ENCODE measurements at places on chromosomes 5 and 9.

GRCh38 chr5:115616892-115617291 is 8.9 kb downstream of the TMED7 start:
- DNase-seq = no peak

DNA sequence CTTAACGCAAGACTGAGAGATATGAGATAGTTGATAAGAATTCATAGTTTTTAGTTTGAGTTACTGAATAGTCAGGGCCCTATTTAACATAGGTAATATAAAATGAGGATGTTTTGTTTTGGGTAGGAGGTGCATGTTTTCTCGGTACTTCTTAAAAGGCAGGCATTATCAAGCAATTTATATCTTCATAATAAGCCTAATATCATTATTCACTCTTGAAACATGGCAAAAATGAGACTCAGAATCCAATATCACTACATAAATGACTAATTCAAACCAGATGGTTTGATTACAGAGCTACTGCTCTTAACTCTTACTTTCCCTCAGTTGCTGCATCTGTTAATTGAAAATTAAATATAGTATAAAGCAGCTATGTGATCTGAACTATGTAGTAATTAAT is 2038.7 kb downstream of the EFNA5 start:
- no peak for DNase-seq

DNA sequence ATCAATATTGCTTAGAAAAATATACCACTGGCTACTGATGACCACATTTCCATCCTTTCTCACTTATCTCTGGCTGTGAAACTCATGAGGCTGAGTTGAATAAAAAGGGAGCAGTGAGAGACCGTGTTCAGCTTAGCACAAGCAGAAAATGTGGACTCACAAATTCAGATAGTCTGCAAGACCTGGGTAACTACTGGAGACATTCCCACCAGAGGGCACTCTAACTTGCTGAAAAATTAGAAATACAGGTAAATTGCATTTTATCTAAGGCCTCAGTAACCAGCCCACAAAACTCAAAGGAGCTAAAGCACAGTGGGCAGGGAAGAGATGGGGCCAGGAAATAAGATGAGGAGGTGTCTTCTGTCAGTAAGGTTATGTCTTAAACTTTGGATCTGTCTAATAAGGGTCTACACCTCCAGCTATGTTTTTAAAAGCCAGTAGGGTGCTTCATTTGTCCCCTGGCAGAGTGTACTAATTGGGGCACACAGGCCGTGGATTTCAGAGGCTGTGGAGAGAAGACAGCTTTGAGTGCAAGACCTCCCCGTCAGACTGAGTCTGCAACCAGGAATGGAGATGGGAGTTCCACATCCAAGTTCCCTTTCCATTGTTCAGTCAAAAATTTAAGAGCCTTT is 8.7 kb upstream of the NDUFB6 start:
- peak; percentile 48 for DNase-seq

DNA sequence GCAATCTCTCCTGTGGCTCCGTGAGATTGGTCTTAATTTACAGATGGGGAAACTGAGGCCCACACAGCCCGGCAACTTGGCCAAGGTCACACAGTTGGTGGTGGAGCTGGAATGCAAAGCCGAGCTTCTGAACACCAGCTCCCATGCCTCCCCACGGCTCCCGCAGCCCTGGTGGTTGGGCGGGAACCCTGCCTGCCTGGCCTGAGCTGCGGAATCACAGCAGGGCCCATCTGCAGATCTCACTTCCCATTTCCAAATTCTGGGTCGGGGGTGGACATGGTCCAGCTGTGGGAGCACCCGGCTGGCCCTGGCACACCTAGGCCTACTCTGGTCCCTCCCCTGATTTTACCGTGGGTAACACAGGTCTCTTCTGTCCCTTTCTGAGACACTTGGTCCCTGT is 35.3 kb upstream of the PHYKPL start:
- no peak for DNase-seq

- DNase-seq = peak; percentile 18
Measured at GRCh38 chr5:66171349-66172344, 27.5 kb downstream of the SREK1 start.

DNA sequence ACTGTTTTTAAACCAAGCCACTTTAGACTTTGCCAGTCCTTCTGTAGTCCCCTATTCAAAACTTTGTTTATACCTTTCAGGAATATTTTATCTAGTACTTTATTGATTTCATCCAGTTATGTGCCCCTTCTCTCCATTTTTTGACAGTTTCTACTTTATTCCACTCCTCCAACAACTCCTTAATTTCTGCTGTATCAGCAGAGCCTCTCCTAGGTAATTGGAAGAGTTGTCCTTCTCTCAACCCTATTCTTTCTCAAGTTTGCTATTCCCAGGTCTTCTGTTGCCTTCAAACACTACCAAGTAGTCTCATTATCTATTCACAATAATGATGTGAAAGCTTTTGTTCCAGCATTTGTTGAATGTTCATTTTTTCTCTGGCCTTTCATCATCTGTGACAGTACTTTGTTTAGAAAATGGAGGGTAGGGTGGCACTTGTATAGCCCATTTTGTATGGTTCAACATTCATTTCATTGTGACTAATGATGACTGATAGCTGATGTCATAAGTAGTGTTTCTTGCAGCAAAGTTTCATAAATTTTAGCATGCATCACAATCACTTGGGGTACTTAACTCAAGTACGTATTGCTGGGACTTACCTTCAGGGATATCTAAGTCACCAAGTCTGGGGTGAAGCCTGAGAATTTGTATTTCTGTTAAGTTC is 204.4 kb upstream of the DMRT1 start:
- no peak for DNase-seq

- no peak for DNase-seq
Measured at GRCh38 chr9:106420511-106420944, 442.4 kb upstream of the ZNF462 start.

DNA sequence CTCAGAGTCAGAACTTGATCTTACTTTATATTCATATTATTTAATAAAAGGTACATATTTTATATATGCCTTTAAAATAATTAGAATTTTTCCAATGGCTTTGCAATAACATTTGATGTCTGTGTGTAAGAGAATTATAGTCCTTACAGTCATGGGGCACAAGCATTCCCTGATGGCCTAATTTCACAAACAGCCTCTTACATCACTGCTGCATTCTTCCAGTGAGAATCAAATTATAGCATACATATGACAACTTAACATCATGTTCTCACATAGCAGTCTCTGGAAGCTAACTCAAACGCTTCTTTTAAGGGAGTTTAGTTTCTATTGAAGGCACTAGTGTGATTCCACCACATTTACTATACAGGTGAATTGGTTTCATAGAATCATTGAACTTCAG is 15.3 kb upstream of the PRUNE2 start:
- DNase-seq = no peak

DNA sequence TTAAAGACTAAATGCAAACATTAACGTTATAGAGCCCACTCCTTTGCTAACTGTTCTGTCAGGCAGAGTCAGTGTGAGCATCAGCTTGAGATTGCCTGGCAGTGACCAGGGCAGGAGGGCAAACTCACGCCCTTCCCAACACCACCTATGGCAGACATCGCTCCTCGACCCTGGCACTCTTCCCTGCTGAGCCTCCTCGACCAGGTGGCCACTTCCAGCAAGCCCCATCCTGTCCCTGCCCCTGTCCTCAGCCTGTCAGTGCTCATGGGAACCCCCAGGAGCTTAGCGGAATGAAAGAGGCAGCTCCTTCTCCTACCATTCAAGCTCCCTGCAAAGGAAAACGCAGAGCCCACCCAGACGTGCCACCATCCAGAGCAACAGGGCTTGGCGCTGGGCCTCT is 42.0 kb downstream of the PRRT1B start:
- no peak for DNase-seq

DNA sequence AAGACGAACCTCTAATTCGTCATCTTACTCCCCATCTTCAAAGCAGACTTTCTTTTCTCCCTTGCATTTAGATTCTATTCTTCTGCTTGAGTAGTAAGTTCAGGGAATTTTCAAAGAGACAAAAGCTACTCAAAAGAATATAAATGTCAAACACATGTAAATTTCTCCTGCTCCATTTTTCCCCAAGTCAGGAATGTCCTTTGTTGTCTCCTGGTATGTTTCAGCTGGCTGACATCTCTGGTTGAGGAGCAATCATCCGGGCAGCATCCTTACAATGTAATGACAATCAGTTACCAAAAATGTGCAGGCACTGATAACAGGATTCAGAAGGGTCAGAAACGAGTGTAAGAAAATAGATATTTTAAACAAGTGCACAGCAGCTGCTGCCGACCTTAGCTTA is 47.6 kb upstream of the PPP1R2B start:
- no peak for DNase-seq

DNA sequence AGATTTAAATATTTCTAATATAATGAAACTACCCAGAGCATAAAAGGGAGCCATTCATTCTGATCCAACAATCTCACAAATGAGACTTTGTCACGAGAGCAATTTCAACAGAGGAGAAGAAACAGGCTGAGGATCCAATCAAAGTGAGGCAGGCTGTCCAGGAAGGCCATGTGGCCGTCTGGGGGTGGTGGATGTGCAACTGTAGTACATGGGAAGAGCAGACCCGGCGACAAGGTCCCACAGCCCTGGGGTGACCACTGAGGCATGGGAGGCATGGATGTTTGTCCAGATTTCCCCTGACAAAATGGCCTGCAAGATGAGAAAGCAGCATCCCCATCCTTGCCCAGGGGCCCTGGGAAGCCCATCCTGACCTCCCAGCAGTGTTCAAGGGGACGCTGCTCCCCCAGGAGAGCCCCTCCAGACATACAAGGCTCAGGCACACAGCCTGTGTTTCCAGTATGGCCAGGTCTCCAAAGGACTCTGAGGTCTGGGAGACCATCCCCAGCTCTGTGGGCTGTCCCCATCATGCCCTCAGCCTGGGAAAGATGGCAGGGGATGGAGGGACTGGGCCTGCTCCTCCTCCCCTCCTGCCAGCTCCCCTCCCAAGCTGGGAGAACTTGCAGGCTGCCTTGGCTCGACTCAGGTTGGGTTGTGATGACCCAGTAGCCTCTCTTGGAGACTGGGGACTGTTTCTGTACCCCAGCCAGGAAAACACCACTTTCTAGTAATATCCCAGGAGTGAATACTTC is 27.5 kb upstream of the FCN2 start:
- no peak for DNase-seq

- DNase-seq = no peak
Measured at GRCh38 chr5:167232675-167233311, 1058.7 kb upstream of the WWC1 start.

DNA sequence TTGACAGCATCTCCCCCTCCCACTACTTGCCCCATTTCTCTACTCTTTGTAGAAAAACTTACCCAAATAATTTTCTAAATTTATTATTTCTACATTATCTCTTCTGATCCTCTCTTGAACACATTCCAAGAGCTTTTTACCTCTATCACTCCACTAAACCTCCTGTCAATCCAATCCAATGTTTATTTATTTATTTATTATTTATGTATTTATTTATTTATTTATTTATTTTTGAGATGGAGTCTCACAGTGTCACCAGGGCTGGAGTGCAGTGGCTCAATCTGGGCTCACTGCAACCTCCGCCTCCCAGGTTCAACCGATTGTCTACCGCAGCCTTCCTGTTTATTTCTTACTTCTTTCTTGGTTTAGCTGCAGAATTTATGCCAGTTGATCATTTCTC is 178.5 kb upstream of the GAS1 start:
- no peak for DNase-seq

DNA sequence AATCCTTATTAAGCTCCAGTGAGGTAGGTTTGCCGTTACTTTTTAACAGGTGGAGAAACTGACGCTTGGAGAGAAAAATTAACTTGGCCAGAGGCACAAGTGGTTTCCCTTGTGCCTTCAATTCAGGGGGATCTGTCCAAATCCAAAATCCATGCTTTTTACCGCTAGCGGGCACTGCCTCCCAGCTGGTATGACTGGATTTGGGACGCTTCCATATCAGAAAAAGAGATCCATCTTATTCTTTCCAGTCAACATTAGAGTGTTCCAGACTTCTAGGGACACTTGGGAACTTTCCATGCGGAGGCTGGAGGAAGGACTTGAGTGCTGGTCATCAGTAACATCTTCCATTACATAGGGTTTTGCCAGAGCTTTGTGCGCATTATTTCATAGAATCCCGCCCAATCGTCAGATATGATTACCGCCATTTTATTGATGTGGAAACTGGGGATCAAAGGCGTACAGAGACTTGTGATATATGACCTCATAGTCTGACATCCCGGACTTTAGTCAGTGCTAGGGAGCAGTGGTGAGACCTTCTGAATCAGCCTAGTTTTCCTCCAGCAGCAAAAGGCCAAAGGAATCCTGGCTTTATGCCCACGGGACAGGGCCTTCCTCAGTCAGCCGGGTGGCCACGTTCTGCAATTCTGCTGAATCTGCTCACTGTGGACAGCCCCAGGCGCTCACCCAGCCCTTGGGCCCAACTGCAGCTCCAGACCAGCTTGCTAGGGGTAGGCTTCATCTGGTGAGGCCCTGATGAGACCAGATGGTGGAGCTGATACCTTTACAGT is 1.1 kb upstream of the GNPDA1 start:
- peak; percentile 17 for DNase-seq

GRCh38 chr9:130985029-130985428 is 23.9 kb upstream of the LAMC3 start:
- DNase-seq = no peak

DNA sequence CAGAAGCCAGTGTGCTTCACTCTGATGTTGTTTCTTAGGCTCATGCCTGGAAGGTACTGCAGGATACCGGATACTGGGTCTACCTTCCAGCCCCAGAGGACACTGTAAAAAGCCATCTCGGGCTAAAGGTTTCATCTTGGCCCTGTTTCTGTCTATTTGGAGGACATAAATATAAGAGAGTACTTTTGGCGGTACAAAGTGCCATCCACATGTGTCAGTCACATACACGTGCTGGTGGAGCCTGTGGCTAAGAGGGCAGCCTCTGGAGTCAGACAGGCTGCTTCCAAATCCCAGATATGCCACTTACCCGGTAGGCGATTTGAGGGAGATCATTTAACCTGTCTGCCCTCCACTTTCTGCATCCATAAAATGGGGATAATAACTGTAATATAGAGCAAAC is 160.4 kb downstream of the NR3C1 start:
- DNase-seq = no peak

DNA sequence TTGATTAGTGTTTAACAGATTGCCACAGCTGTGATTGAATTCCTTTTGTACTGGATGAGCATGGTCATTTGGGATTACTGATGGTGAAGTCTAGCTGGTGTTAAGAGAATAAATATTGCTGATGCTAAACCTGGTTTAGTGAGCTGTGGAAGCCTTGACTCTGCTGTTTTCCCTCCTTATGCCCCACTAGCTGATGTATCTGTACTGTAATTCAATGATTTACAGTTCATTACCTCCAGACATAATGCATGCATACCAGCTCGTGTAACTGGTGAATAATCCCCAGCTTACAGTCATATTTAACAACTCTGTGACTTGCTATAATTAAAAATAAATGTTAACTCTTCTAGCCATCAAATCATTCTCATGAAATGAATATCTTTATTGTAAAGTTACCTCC is 1.7 kb upstream of the CMYA5 start:
- DNase-seq = no peak

DNA sequence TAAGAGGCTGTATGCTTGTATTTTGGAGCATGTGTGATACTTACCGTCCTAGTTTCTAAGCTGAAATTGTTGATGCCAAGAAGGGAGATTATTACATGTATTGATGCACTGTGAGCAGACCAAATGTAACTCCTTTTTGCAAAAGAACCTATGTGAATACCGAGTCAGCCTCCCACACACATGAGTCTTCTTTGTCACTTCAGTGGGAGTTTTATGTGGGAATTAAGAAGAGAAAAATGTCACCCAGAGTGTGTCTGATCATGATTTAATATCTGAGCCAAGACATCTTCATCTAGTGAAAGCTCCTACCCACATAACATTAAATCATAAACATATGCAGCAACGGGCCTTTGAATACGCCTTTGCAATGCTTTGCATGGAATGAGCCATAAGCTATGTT is 380.3 kb upstream of the ACTBL2 start:
- no peak for DNase-seq

Data from WERI-Rb-1 (cell line).